Bone marrow (tissue), 2 donors: ENCODE measurements at places on chromosomes 2 and 18.

DNA sequence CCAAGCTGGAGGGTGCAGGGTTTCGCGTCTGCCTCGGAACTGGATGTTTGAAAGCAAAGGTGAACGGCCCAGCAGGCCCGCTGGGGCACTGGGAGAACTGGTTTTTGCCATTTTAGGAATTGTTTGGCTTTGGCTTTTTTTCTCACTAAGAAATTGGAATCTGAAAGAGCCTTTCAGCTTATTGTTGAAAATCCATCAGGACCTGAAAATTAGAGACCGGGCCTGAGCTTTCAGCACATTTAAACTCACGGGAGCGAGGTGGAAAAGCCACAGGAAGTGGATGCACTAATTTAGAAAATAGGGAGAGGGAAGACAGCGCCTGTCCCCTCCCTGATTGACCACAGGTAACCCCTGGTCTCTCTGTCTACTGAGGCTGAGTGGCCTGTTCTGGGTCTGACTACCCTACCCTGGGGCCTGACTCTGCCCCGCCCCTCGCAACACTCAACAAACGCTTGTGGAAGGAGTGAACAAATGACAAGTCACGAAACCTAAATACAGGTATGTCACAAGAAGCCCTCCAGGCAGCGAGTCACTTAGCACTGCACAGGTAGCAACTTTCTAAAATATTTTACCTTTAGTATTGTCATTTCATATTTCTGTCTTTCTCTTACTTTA is 100.3 kb upstream of the MBOAT2 start:
- no peak for DNase-seq

DNA sequence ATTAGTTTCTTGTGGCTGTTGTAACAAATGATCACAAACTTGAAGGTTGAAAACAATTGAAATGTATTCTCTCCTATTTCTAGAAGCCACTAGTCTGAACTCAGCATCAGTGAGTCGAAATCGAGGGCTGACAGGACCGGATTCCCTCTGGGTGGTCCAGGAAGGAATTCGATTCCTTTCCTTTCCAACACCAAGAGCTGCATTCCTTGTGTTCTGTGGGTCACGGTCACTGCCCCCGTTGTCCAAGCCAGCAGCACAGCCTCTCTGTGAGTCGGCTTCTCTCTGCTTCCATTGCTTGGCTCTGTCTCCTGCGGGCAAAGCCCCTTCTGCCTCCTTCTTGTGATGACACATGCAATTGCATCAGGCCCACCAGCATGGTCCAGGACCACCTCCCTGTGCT is 67.3 kb downstream of the SMIM21 start:
- DNase-seq, result no peak

DNA sequence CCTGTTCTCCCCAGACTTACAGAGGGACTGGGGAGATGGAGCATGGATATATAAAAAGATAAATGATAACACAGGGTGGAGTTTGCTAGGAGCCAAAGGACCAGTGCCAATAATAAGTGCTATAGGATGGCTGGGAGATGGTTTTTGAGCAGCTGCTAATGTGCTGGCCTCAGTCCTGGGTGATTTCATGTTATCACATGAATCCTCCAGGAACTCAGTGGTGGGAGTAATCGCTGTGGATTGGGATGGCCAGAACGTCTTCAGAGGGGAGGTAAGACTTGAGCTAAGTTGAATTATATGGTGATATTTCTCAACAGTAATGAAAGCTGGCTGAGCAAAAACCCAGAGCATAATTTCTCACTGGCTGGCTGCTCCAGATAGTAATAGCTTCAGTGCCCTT is 441.4 kb downstream of the SLC4A3 start:
- DNase-seq, result no peak

- no peak for DNase-seq
Observed at GRCh38 chr2:18836436-18836835, 247.1 kb upstream of the NT5C1B start.

DNA sequence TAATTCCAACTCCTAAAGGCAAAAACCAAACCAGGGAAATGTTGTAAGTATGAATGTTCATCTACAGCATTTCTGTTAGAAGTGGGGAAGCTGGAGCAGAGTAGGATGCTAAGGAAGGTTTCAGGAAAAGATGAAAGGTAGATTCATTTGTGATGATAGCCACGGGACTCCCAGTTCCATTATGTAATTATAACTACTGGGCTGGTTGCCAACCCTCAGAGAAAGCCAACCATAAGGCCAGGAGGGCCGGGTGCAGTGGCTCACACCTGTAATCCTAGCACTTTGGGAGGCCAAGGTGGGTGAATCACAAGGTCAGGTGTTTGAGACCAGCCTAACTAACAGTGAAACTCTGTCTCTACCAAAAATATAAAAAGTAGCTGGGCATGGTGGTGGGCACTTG is 288.9 kb upstream of the ETAA1 start:
- DNase-seq, result no peak

DNA sequence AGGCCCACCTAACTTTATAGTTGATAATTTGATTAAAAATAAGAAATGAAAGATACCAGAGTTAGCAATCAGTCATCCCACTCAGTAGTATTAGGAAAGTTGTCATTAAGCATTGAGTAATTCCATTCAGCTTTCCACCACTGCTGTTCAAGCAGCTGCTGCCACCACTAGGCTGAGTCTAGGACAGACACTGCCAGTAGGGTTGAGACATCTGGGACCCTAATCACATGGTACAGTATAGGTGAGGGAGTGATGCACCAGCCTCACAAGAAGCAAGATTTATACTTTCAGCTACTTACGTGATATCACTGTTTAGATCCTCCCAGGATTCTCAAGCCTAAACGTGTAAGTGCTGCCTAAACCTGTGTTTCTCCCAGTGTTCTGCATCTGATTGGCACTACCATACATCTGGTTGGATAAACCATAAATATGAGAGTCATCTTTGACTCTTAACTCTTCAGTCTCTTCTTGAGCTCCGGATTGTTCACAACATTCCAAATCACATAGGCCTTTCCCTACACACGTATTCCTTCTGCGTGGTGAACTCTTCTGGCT is 3.2 kb downstream of the UBXN4 start:
- DNase-seq, result no peak

DNA sequence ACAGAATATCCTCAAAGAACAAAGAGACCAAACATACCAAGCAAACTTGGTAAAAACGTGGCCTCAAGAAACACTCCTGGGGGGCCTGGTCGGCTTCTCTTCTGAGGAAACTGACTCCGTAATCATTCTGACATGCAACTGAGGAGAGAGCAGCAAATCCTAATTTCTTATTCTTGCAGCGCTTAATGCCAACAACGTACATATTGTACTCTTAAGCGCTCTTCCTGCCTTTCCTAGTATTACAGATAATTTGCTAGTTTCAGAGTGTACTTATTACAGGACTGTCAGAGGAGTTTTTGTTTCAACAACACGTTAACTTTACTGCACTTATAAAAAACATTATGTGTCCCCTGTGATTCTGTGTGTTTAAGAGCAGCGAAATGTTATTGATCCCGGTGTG is 64.9 kb downstream of the ZNF521 start:
- DNase-seq, result no peak

- DNase-seq, result no peak
Observed at GRCh38 chr18:8301427-8302172, 307.6 kb upstream of the RAB12 start.

DNA sequence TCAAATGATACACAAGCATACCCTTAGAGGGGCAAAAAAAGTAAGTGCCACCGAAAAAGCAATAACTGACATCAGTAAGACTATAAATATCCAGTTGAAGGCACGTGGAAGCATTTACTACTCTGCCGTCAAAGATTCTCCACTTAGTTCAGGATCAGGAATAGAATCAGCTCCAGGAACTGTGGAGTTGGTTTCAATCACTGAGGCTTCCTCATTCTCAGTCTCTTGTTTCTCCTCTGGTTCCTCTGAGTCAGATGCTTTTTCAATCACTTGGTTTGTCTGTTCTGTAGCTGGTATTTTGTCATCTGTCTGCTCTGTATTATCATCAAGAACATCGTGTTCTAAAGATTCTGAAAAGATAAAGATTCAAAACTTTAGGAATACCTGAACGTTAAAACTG is 72.2 kb downstream of the LNPK start:
- DNase-seq, result no peak

DNA sequence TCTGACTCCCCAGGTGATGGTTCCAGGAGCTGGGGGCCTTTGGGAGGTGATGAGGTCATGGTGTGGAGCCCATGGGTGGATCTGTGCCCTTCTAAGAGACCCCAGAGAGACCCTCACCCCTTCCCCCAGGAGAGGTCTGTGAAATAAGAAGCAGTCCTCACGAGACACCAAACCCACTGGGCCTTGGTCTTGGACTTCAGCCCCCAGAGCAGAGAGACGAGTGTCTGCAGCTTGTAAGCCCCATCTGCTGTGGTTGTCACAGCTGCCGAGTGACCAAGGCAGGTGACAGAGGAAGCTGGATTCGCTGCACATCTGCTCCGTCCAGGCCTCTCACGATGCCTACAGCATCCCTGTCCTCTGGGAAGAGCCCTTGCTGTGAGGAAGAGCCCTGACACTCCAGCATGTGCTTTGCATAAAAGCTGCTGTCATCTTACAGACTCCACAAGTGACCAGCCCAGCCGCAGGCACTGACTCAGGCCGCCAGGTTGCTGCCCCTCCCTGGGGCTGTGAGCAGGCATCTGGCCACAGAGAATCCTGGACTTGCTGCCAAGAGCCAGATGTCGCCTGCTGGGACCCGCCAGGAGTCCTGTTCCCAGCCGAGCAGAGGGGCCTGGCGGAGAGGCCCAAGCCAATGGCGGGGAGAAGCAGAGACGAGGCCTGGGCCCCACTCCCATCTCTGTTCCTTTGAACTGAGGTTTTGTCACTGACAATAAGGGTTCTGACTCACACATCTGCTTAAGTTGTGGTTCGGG is 150.8 kb downstream of the PXDN start:
- no peak for DNase-seq

- DNase-seq, result no peak
Observed at GRCh38 chr2:132662732-132663131, 7.3 kb downstream of the LYPD1 start.

DNA sequence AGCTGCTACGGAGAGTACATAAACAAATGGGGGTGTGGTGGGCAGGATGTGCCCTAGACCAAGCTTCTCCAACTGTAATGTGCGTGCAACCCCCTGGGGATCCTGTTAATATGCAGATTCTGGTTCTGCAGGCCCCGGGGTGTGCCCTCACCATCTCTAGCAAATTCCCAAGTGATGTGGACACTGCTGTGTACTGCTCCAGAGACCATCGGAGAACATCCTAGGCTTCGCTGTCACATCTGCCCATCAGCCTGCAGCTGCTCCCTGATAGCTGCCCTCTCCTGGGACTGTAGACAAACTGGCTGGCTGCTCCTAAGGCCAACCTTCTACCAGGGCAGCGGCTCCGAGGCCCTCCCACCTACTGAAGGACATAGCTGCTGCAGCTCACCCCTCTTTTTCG is 3.2 kb downstream of the HS1BP3 start:
- DNase-seq, result no peak

- DNase-seq, result no peak
Observed at GRCh38 chr18:34342960-34343359, 118.2 kb upstream of the NOL4 start.

GRCh38 chr2:120441744-120442471 is 96.0 kb downstream of the INHBB start:
- no peak for DNase-seq

DNA sequence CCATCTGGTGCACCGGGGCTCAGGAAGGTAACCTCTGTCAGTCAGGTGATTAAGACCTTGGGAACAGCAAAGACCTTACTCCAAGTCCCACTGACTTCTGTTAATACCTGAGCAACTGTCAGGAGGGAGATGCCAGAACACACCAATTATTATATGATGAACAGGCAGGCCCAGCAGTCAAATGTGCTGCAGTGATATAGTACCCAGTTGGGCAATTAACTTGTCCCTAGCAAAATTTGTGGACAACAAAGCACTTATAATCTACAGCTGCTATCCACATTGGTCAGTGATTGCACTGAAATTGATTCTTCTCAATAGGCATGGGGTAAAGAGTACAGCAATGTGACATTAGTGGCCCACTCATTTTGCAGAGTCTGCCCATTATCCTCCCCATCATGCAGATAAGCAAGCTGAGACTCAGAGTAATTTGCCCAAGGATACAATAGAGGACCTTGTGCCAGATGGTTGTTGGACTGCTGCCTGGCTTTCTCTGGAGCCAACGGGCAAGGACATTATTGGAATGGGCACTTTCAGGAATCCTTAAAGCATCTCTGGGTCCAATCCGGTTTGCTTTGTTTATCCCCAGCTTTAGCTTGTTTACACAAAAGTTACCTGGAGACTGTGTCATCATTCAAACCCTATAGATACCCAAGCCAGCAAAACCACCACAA is 147.6 kb downstream of the CCBE1 start:
- no peak for DNase-seq

DNA sequence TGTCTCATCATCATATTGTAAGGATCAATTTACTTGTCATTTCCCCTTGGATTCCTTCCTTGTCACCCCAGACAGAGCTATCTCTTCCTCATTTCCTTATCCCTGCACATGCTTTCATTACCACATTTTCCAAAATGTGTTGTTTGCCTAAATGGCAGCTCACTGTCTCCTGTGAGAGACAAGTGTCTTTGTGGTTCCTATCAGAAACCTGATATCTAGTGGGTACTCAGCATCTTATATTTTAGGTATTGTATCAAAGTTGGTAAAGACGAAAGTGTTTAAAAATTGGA is 896.0 kb upstream of the PIK3C3 start:
- no peak for DNase-seq

GRCh38 chr2:227415538-227416424 is 28.0 kb upstream of the SCYGR1 start:
- DNase-seq, result peak; percentile 11

DNA sequence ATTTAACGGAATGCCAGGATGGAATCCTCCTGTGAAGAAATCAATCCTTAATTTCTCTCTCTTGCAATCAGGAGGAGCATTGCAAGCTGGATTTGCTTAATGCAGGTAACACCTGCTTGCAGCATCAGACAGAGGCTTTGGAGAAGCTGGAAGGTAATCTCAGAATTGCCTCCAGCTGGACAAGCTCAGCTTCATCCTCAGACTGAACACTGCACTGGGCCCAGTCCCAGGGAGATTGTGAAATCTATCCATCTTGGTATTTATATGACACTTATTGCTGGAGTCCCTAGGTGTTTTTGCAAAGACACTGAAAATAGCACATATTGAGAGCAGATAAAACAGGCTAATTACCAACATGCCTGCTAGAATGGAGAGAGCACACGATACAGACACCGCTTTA is 179.4 kb upstream of the SESTD1 start:
- DNase-seq, result no peak

DNA sequence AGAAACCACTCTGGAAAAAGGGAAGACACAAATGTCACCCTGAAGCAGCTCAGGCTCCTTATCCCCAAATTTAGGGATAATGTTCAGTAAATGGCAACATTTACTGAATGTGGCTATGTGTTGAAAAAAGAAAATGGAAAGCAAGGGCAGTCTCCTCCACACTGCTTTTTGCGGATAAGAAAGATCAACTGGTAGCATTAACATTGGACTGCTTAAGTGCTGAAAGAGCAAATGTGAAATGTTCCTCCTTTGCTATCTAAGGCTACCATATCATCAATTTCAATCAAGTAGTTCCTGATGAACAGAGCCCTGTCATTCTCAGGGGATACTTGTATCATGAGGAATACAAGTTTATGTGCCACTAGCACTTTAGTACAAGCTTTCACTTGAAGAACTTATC is 12.5 kb downstream of the FBXO11 start:
- DNase-seq, result no peak
